ENCODE measurements at places on chromosomes 11 and 22.

DNA sequence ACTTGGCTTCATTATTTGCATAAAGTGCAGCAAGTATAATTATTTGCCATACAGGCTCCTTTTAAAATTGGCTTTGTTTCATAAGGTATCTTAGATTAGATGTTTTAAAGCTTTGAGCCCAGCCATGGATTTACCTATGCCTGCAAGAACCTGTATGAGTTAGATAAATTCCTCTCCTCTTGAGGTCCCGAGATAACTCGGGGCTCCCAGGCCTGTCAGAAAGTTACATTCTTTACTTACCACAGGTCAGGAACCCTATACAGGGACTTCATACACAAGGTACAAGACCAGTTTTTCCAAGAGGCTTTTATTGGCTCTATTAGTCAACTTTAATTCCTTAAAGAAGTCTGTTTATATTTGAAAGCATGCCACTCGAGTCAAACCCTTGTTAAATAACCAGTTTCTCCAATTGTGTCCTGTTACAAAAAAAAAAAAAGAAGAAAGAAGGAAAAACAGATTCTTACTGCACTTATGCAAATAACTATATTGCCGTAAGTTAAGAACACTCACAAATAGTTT, 2.3 kb upstream of the C1QTNF6 start:
- ATAC-seq = no peak

- no peak for ATAC-seq
Observed at GRCh38 chr11:76156971-76157427, 49.3 kb downstream of the WNT11 start.

DNA sequence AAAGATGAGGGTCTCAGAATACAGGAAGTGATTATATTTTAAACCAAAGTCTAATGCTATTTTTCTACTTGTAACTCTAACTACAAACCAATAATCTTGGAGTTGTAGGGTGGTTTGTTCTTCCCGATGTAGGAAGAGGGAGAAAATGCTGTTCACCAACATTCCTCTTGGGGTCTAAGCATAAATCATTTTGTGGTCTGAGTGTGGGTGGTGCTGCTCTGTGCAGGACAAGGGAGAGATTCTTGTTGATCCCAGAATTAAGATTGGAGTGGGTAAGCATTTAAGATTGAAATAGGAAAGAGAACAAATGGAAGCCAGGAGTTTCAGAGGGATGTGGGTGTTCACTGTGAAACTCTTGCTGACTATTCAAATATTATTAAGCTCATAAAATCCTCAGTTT, 38.6 kb upstream of the MMP13 start:
- ATAC-seq = no peak

DNA sequence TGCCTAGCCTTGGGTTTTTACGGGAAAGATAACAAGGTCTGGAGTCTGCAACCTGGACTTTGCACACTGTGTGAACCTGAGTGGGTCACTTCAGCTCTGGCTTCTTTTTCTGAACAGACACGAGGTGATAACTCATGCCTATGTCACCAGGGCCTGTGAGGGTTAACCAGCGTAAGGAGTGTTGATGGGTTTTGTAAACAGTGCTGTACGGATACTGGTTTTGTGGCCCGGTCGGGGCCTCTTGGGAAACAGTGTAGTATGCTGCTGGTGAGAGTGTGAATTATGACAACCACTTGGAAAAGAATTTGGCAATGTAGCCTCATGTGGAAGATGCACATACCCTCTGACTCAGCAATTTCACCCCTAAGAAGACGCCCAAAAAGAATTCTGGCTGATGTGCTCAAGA, 266.8 kb downstream of the MN1 start:
- ATAC-seq = peak; percentile 46

GRCh38 chr22:37498289-37498909, 12.2 kb upstream of the MFNG start:
- no peak for ATAC-seq

All from gastroesophageal sphincter (tissue), 4 donors.